ENCODE measurements at places on chromosomes 13 and 19. TPM values are rescaled to one million over a fixed set of nuclear protein-coding genes. Genes with fewer than 3 reads are reported as not detected.

Gene N4BP2L1
- total RNA-seq, result 0.34 TPM

Gene OR7A5
- total RNA-seq, result not detected

Gene CFD
- total RNA-seq, result 1.1 TPM

Gene CGB2
- not detected for total RNA-seq

GRCh38 chr19:49557641-49558325, 22.6 kb downstream of the NOSIP start:
- no peak for DNase-seq

Gene CEACAM8
- not detected for total RNA-seq

DNA sequence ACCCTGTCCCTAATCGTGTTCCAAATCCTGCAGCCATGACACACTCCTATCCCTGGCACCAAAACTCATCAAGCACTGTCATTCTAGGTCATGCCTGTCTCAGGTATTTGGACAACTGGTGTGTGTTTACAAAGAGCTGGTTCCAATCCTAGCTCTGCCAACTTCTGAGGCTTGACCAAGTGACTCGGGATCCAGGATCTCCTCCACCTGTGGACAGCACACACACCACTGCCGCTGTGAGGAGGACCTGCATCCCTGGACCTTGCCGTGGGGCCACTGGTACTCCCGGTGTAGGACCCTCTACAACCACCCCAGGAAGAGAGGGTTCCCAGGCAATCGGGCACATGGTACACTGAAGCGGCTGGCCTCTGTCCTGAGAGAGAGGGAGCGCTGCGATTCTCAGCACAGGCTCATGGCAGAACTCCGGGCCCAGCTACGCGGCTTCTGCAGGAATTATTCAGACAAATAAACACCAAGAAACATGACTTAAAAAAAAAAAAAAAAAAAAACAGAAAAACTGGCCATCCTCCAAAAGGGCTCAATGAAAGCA, 20.4 kb downstream of the MLLT1 start:
- no peak for DNase-seq

Gene ZNF729
- not detected for total RNA-seq

All from HFFc6 (cell line).